Activated CD4-positive, alpha-beta T cell treated with anti-CD3 and anti-CD28 coated beads, Interleukin-10, Interleukin-2, amounts not matched to agents 100 ng/mL and 50 ng/mL, durations not matched to agents 16 hours and 8 hours (primary cell): ENCODE measurements at places on chromosomes 6 and 20.

GRCh38 chr20:45576995-45577394 is 2.1 kb downstream of the WFDC8 start:
- DNase-seq: no peak

- no peak for DNase-seq
Measured at GRCh38 chr6:89050155-89050554, 30.4 kb upstream of the PNRC1 start.

DNA sequence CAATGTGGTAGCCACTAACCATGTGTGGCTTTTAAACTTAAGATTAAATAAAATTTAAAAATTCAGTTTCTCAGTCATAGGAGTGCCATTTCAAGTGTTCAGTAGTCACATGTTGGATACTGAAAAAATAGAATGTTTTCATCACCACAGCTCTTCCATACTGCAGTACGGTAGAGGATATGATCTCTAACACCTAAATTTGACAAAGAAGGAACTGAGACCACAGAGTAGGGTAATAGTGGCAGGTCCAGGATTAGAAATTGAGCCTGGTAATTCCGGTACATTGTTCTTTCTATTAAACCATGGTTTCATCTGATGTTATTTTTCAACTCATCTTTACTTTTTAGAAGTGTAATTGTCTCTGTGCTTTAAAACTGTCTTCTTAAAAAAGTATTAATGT is 104.0 kb downstream of the CD2AP start:
- no peak for DNase-seq

GRCh38 chr20:49687595-49688567 is 25.8 kb downstream of the B4GALT5 start:
- DNase-seq: no peak

GRCh38 chr6:2558098-2558680 is 192.5 kb downstream of the MYLK4 start:
- DNase-seq: no peak

GRCh38 chr20:31712564-31713311 is 9.9 kb downstream of the BCL2L1 start:
- DNase-seq: no peak

DNA sequence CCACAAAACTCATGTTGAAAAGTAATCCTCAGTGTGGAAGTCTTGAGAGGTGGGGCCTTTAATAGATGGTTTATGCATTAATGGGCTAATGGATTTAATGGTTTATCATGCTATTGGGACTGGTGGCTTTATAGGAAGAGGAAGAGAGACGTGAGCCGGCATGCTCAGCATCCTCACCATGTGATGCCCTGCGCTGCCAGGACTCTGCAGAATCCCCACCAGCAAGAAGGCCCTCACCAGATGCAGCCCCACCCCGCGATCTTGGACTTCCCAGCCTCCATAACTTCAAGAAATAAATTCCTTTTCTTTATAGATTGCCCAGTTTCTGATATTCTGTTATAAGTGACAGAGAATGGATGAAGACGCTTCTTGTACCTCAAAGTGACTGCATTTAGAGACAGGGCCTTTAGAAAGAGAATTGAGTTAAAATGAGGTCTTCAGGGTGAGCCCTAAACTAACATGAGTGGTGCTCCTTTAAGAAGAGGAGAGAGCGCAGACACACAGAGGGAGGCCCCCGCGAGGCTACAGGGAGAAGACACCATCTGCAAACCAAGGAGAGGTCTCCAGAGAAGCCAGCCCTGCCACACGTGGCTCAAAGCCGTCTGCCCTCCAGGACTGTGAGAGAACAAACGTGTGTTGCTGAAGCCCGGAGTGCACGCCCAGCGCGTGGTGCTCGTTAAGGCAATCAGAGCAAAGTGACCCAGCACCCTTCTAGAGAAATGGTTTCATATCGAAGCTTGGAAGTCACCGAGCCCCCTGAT is 56.9 kb downstream of the IRF4 start:
- DNase-seq: no peak

GRCh38 chr20:61808447-61808846 is 257.2 kb downstream of the TAF4 start:
- DNase-seq: no peak

DNA sequence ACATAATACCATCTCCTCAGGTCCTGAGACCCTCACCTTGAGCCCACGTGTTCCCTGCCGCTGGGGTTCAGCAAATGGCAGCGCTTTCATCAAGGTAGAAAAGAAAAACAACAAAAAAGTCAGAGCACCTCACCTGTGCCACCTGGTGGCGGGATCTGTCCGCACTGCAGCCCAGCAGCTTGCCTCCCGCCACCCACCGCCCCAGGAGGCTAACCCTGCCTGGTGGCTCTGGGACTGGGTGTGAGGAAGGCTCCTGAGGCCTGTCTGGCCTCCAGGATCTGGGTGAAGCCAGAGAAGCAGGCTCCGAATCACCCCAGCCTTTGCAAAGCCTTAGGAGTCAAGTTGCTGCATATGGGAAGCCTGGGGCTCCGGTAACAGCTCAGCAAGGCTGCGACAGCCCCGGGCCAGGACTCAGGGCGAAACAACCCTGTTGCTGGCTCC is 270.8 kb downstream of the BMP7 start:
- peak; percentile 22 for DNase-seq

DNA sequence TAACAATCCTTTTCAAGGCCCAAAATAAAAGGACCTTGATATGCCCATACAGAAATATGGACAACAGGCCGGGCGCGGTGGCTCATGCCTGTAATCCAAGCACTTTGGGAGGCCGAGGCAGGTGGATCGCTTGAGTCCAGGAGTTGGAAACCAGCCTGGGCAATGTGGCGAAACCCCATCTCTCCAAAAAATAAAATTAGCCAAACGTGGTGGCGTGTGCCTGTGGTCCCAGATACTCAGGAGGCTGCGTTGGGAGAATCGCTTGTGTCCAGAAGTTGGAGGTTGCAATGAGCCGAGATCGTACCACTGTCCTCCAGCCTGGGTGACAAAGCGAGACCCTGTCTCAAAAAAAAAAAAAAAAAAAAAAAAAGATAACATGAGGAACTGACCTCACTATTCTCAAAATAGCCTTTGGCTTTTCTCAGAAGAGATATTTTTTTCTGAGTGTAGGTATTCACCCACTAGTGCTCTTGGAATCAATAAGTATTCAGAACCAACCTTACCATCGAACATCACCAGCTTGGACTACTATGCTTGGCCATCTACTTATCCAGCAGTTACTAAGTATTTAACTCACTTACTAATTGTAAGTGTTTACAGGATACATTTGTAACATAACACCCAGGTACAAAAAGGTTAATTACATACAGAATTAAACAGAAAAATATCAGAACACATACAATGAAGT is 99.2 kb downstream of the OR2B2 start:
- peak; percentile 52 for DNase-seq

DNA sequence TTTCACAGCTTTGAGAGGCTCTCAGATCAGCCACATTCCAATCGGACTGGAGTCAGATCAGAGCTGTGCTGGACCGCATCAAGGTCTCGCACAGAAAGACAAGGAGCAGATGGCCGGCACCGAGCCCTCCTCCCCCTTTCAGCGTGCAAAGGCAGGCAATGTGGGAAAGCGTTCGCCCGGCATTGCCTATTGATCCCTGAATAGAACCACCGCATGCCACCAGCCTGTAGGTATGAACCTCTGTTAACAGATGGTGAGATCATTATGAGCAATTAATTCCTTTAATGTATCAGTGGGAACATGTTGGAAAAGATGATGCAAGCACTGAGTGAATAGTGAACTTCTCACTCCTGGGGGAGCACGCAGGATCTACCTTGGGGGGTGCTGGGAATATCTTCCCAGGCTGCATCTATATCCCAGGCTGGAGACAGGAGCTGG is 117.5 kb upstream of the ID4 start:
- no peak for DNase-seq

DNA sequence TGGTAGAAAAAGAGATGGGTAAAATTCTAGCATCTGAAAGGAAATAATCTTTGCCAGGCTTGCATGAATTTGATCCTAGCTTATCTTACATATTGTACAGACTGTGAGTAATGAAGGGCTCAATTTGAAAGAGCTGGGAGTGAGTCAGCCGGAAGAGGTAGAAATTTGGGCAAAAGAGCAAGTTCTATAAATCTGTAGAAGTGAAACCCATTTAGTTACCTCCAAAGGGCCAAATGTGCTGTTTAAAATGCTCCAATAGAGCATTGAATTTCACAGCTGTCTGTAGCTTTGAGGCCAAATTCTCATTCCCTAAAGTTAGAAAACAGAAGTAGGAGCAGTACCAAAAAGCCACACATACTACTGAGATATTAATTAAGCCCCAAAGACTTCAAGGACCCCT is 466.1 kb downstream of the BTBD3 start:
- no peak for DNase-seq

- DNase-seq: no peak
Measured at GRCh38 chr20:31842471-31843157, 2.8 kb downstream of the FOXS1 start.

- no peak for DNase-seq
Measured at GRCh38 chr20:36861875-36862801, 13.8 kb upstream of the TLDC2 start.

- DNase-seq: no peak
Measured at GRCh38 chr20:42255821-42256220, 637.6 kb upstream of the CHD6 start.

- DNase-seq: no peak
Measured at GRCh38 chr6:168088161-168089053, 9.4 kb upstream of the FRMD1 start.

DNA sequence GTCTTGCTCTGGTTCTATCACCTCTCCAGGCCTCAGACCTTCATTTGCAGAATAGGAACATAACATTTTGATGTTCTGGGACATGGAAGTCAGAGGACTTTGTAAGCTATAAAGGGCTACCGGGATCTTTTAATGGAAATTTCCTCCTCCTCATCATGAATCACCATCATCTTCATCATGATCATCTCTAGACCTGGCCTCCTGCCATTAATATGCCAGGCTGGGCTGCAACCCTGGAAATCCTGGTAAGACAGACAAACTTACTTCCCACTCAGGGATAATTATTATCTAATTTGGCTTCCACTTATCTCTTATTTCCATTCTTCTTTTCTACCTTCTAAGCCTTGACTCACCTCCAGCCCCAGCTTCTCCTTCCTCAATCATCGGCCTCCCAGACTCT is 41.0 kb upstream of the MRPS18A start:
- DNase-seq: no peak

DNA sequence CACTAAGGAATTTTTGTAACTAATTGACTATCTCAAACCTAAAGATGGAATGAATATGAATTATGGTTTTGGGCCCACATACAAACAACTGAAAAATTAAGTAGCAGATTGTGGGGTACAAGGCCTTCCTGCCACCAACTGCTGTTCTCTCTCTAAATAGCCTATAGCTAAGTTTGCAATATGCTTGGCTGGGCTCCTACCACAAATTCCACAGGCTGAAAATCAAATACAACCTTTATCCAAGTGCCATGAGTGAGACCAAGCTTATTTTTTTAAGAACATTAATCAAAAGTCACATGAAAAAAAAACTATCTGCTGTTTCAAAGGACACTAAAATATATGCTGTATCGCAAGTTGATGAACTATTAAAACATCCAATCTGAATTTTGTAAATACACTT is 52.1 kb downstream of the TENT5A start:
- no peak for DNase-seq
